ENCODE measurements at places on chromosomes 1 and 21.

- no peak for DNase-seq
Observed at GRCh38 chr1:14037101-14037847, 337.3 kb downstream of the PRDM2 start.

DNA sequence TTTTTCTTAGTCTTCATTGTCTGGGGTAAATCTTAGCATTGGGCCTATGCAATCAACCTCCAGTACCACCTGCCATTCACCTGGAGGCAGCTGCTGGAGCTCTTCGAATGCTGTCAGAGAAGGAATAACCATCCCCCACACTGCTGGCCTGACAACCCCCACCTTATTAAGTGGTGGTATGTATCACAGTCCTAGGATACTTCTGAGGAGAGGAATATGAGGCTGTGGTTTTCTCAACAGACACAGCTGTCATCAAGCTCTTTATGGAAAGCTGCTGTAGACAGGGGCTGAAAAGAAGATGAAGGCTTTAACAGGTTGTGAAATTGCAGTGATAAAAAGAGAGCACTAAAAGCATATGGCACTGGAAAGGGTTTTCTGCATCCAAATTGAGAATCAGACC is 61.7 kb downstream of the TSEN15 start:
- no peak for DNase-seq

DNA sequence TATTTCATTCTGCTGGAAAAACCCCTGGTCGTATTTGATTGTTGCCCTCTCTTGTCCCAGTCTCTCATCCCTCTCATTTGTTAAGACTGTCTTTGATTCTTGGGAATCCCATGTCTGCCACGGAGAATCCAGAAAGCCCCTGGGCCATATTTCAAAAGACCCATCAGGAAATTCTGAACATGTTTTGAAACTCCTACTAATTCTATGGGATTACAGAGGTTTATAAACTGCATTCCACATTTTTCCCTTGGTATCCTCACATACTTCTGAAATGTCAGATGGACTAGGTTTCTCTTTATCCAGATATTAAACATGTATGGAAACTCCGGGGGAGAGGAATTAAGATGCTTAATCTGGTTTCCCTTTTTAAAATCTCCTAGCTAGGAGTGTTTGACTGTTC is 80.0 kb downstream of the HUNK start:
- DNase-seq: no peak

GRCh38 chr1:147735423-147735822 is 25.0 kb downstream of the GJA5 start:
- no peak for DNase-seq

GRCh38 chr1:44784094-44785028 is 3.6 kb downstream of the BEST4 start:
- DNase-seq: no peak

- DNase-seq: peak; percentile 48
Observed at GRCh38 chr1:1614204-1614953, 921 bp upstream of the MIB2 start.

- DNase-seq: no peak
Observed at GRCh38 chr1:1777583-1777899, 729 bp downstream of the NADK start.

GRCh38 chr1:37868466-37868865 is 9.1 kb upstream of the MTF1 start:
- no peak for DNase-seq

DNA sequence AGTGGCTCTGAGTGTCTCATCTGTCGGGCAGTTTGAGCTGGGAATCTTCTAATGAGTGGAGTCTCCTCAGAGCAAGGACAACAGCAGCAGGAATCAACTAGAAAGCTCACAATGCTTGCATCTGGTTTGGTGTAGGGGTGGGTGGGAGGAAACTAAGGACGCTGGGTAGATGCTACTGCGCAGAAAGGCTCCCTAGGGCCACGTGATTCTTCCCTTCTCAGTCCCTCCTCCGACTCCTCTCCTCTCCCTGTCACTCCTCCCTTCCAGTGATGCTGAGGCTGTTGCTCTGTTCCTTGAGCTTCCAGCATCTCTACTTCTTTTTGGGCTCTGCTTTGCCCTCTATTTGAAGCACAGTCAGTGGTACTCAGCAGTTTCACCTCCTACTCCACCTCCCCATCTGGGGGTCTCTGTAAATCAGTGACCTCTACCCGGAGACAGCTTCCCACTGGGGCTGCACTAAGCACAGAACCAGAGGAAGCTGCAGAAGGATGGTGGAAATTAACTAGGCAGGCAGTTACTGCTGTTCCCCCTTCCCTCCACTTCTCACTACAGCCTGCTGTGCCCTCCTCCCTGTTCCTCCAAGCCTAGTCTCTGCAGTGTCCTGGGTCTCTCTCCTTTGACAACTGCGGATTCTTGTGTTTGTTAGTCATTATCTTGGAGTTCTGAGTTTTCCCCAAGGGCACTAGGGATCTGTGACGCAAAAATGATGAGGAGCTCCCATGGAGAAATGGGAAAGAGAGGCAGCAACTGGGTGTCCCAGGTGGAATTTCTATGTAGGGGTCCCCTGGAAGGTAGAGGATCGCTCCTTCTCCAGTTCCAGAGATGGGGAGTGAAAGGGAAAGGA is 5.8 kb downstream of the LINGO4 start:
- no peak for DNase-seq
